ENCODE measurements at places on chromosomes 3 and 15. TPM values are rescaled to one million over a fixed set of nuclear protein-coding genes. Genes with fewer than 3 reads are reported as not detected.

The PDCD7 gene
- total RNA-seq: 29.4 TPM

The ANKDD1A gene
- total RNA-seq: 3.3 TPM

DNA sequence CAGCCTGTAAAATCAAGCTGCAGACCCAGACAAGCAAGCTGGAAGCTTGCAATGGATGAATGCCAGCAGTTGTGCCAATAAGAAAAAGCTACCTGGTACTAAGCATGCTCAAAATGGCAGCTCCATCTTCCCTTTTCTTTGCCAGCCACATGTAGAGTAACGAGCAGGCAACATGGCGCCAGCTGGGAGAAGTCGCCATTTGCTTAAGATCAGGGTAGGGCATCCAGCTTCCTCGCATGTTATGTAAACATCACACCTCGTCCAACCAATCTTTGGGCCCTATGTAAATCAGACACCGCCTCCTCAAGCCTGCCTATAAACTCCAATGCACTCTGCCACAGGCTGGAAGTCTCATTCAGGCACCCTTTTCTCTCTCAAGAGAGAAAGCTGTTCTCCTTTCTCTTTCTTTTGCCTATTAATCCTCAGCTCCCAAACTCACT lies 973.9 kb downstream of the FHIT start:
- no peaks in the 10 kb centered on the region for H3K27me3 ChIP-seq
- H3K36me3 ChIP-seq: no peaks in the 10 kb centered on the region
- no peak overlapping the region for H3K27ac ChIP-seq
- H3K4me1 ChIP-seq: no peaks in the 10 kb centered on the region

DNA sequence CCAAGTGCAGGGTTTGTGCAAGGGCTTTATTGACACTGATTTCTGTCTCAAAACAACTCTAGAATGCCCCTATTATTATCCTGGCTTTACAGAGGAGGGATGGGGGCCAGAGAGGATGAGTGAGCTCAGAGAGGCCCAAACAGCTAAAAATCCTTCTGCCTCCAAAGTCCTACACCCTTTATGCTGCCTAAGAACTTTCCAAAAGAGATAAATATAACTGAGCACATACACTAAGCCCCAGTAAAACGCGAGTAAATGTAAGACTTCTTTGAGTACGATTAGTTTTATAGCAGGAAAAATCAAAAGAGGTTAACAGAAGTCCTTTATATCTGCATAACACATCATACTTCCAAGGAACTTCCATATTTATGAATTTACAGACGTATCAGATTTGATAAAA lies 149.1 kb downstream of the CTNNB1 start:
- no peak overlapping the region for H3K27ac ChIP-seq
- H3K27me3 ChIP-seq: no peaks in the 10 kb centered on the region
- no peak overlapping the region for H3K4me3 ChIP-seq
- H3K4me1 ChIP-seq: no peaks in the 10 kb centered on the region
- no peaks in the 10 kb centered on the region for H3K36me3 ChIP-seq

GRCh38 chr15:37099319-37100108 lies 835 bp downstream of the MEIS2 start:
- no peaks in the 10 kb centered on the region for H3K36me3 ChIP-seq
- peaks cover 12% of the 10 kb centered on the region for H3K4me1 ChIP-seq
- H3K27me3 ChIP-seq: peaks cover 3% of the 10 kb centered on the region

GRCh38 chr3:169969174-169970095 lies 2.8 kb downstream of the SEC62 start:
- no peak for DNase-seq
- H3K27me3 ChIP-seq: no peaks in the 10 kb centered on the region

DNA sequence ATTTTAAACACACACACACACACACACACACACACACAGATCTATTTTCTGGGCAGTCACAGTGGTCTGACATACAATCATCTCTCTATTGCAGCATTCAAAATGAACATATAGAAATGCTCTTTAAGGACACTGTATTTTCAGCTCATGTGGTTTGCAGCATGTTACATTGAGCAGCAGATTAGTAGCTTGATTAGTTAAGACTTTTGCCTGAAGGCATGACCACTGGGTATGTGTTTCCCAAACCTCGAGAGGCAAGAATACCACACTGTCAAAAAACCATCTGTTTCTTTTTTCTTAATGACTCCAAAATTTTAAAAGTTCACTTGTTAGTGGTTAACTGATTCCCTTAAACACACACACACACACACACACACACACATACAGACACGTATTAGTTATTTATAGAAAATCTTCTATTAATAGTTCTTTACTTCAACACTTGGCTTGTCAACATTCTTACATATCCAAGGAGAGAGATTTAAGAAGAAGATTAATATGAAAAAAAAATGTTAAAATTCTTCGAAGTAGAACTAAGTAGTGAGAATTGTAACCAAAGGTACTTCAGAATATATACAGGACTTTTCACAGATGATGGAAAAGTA lies 518.2 kb downstream of the CADM2 start:
- H3K27ac ChIP-seq: no peak overlapping the region
- H3K27me3 ChIP-seq: no peaks in the 10 kb centered on the region
- H3K36me3 ChIP-seq: no peaks in the 10 kb centered on the region
- no peak overlapping the region for H3K4me3 ChIP-seq

DNA sequence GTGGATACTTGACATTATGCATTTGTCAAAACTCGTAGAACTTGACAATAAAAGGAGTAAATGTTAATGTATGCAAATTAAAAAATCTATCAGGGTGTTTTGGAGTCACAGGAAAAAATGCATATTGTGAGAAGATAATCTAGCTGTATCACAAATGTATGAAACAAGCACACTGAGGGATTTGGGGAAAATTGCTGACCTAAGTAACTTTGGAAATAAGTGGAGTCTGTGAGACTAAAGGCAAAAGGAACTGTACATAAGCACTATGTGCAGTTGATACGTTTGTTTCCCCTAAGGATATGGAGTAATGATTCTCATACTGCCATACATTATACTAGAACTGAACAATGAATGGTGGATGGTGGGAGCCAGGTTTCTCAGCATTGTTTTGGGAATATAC lies 43.2 kb upstream of the WDR72 start:
- no peaks in the 10 kb centered on the region for H3K36me3 ChIP-seq
- H3K27ac ChIP-seq: no peak overlapping the region
- H3K27me3 ChIP-seq: no peaks in the 10 kb centered on the region
- no peak overlapping the region for H3K4me3 ChIP-seq

DNA sequence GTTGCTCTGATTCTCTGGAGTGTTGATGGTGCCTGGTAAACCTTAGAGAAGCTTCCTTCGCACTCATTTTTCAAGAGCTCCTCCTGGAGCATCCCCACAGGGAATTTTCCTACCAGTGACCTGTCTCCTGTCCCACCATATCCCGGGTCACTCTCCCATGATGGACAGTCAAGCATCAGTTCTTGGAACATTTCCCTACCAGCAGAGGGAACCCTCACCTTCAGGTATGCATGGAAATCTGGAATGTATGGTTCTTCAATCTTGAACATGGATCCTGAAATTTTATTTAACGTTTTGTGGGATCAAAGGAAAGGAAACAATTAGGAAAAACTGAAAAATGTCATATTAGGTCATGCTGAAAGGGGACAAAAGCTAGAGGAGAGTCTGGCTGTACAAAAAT lies 153.8 kb downstream of the SPATA16 start:
- H3K4me1 ChIP-seq: no peaks in the 10 kb centered on the region
- H3K27me3 ChIP-seq: no peaks in the 10 kb centered on the region
- no peaks in the 10 kb centered on the region for H3K36me3 ChIP-seq
- H3K4me3 ChIP-seq: no peak overlapping the region
- DNase-seq: no peak
- H3K27ac ChIP-seq: no peak overlapping the region

DNA sequence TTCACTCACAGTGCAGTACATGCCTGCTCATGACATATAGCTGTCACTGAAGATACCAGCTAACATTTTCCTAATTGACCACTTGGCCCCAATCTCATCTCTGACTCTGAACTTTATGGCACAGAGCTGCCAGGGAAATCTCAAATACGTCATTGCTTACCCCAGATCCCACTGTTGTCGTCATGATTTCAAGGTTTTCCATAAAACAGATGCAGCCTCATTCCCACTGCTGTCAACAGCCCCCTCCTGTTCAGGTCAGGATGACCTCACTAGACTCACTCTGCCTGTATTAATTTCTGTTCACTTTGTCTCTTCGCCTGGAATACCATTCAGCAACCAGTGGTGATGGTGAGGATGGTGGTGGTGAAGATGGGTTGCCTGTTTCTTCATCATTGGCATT lies 262.6 kb upstream of the TPM1 start:
- H3K27ac ChIP-seq: peak overlapping the region; percentile 38
- H3K36me3 ChIP-seq: no peaks in the 10 kb centered on the region
- H3K27me3 ChIP-seq: no peaks in the 10 kb centered on the region

Data from SJSA1 (cell line).